Activated CD4-positive, alpha-beta T cell treated with anti-CD3 and anti-CD28 coated beads, Interleukin-10, Interleukin-2, amounts not matched to agents 100 ng/mL and 50 ng/mL, durations not matched to agents 16 hours and 8 hours (primary cell): ENCODE measurements at places on chromosomes 7 and 10.

DNA sequence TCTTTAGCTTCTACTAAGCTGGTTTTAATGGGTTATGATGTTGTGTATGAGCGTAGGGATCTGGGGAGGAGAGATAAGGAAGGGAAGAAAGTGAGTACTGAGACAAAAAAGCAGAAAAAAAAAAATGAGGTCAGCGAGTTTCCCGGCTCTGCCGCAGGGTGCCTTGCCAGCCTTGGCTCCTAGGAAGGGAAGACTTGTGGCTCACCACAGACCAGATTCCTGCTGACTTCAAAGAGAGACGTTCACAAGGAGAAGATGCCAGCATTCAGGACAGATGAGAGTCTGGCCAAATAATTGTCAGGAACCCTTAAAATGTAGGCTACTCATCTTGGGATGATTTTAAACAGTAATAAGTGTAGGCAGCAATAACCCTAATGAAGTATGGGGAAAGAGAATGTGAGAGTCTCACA is 11.4 kb upstream of the FAS start:
- DNase-seq: no peak

DNA sequence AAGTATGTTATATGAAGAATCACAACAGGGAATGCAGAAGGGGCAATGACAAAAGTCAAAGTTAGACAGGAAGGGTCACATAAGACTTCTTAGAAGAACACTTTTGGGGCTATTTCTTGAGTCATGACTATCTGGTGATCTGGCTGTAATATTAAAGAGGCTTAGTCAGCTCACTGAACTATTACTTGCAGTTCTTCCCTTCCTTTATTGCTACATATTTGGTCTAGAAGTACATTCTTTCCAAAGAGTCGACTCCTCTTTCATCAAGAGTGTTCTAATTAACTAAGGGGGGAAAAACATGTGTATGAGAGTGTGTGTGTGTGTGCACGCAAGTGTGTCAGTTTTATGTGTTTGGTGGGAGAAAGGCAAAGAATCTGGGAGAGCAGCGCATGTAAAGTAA is 247.3 kb upstream of the LRRTM3 start:
- no peak for DNase-seq

GRCh38 chr7:24911213-24911603 is 68.8 kb downstream of the OSBPL3 start:
- peak; percentile 73 for DNase-seq

DNA sequence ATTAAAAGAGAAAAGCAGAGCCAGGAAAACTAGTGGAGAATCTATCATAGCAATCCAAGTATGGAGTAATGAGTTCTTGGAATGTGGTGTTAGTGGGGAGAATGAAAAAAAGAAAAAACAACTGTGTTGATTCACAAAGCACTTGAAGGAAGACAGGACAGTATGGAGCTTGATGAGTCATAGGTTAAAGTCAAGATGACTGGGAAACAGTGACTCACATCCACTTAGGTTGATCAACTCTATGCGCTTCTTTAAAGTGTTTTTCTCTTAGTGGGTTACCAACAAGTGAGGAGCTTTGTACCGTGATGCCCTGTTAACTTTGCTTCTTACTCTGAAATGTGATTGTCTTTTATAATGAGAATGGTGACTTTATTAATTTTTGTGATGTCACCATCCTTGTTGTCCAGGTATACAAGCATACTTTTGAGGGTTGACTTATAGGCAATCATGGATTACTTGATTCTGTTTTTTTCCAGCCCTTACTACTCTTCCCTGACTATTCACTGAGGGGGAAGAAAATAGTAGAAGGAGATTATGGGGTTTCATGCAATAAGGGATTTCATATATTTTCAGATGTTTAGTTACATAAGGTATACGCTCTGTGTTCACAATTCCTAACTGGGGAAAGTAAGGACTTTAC is 32.1 kb upstream of the MDFIC start:
- DNase-seq: peak; percentile 86

DNA sequence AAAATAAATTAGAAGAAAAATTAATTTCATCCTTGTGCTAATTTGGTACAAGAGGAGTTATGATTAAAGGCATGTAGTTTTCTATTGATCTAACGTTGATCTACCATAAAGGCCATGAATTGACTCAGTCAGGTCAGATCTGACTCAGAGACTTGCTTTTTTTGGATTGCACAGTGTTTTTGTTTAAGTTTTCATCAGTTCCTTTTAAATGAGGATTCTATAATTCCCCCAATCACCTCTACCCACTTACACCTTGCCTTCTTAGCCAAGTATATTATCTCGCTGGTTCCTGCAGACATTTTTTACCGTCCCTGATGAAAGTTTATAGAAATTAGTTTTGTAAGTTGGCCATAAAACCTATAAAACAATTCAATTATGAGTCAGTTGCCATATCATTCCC is 132.4 kb upstream of the PALS2 start:
- peak; percentile 73 for DNase-seq

GRCh38 chr10:62934258-62934657 is 118.1 kb upstream of the EGR2 start:
- no peak for DNase-seq

DNA sequence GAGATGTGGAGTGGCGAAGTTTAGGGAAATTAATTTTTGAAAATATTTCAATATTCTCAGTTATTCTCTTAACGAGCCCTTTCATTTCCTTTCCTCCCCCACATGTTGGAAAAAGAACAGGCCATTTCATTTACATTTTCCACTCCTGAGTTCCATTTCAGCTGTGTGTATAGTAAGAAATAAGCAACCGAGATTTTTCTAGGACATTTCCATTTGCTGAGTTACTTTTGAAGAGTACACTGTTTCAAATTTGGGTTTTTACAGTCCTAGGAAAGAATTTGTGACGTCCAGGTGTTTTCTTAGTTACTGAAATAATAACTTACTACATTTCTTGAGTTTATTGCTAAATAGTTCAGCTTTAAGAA is 1.2 kb downstream of the SEPTIN7 start:
- peak; percentile 11 for DNase-seq

DNA sequence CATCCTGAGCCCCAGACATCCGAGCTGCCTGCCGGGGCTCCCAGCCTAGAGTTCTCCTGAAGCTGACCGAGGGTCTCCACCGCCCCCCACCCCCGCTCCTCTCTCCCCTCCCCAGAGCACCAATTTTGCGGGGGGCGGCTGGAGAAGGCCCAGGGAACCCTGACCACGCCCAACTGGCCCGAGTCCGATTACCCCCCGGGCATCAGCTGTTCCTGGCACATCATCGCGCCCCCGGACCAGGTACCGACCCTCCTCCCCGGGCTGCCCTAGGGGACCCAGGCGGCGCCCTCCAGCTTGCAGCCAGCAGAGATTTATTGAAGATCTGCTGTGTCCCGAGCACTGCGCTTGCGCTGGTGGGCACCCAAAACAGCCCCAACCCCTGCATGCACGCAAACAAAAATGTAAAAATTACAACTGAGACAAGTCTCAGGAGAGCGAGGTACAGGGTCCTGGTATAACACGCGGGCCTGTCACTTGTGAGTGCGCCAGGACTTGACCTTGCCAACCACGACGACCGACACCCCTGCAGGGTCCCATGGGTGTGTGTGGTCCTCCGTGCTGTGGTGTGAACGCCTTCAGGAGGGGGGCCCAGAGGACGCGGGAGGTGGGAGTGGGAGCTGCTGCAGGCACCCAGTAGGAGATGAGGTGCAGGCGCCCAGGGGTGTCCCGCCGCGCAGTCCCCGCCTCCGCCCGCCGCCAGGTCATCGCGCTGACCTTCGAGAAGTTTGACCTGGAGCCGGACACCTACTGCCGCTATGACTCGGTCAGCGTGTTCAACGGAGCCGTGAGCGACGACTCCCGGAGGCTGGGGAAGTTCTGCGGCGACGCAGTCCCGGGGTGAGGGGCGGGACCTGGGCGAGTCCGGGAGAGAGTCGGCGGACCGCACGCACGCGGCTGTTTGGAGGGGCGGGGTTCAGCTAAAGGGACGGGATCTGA is 3.1 kb downstream of the PCOLCE start:
- DNase-seq: peak; percentile 43

DNA sequence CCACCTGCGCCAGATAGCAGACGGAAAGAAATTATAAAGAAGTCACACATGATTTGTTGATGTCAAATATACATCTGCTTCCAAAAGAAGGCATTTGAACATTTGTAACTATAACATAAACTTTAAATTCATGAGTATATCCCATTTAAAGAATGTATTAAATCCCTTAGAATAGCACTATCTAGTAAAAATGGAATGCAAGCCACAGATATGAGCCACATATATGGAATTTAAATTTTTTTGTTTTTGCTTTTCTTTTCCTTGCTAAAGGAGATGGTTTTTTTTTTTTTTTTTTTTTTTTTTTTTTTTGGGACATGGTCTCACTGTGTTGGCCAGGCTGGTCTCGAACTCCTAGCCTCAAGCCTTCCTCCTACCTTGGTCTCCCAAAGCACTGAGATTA is 730.8 kb downstream of the PHTF2 start:
- DNase-seq: no peak

- DNase-seq: no peak
These were observed 316.5 kb upstream of the ADARB2 start for GRCh38 chr10:2053805-2054204.

GRCh38 chr10:17116193-17116592 is 13.4 kb downstream of the CUBN start:
- no peak for DNase-seq

- DNase-seq: no peak
These were observed 319.2 kb downstream of the CDC14C start for GRCh38 chr7:49243521-49243920.

- DNase-seq: no peak
These were observed 44.6 kb downstream of the RASGEF1A start for GRCh38 chr10:43222210-43222720.

GRCh38 chr7:158676171-158676840 is 28.3 kb downstream of the NCAPG2 start:
- no peak for DNase-seq

- no peak for DNase-seq
These were observed 17.6 kb upstream of the DLX6 start for GRCh38 chr7:96987719-96988118.

- DNase-seq: no peak
These were observed 236.9 kb downstream of the REEP3 start for GRCh38 chr10:63758080-63758479.

DNA sequence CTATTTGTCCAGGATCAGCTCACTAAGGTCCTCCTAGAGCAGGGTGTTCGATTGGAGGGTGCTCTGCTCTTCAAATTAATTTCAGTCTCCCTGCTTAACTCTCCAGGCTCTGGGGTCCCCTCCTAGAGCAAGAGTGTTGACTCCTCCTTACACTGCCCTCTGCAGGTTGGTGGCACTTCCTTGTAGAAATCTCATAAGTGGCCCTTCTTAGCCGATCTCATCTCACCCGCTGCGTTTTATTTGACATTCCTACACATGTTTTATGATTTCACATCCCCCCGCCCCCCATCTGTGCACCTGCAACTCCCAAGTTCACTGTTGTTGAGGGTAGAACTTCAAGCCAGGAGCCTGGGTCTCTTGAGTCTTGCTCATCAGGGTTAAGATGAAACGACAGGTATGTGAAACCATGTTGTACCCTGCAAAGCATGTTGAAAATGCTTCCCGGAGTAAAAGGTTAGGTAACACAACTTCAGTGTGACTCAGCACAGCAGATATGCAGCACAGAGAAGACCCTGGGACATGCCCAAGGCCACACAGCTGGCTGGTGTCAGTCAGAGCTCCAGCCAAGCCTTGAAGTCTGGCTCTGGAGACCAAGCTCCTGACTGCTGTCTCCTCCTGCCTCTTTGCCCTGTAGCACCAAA is 171.2 kb downstream of the PRKAG2 start:
- peak; percentile 23 for DNase-seq

GRCh38 chr7:44348851-44349781 is 23.7 kb upstream of the CAMK2B start:
- DNase-seq: no peak

- no peak for DNase-seq
These were observed 90.4 kb downstream of the TAF3 start for GRCh38 chr10:7908541-7909210.

DNA sequence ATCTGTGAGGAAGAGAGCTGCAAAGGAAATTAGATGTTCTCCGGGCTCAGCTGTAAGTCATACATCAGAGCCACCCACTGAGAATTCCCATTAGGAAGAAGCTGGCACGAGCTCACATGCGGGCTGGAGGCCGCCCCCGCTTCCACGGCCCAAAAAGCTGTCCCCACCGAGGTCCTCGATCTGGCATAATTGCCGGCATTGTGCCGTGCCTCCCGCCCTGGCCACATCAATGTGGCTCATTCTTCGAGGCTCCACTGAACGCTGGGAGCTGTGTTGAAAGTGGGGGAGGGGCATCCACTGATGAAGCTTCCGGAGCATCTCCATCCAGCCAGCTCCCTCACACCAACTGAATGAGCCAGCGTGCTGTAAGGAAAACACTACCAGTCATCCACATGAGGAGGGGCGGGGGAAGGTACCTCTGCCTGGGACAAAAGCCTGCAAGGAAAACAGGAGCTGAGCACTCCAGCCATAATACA is 173.1 kb downstream of the PTPRN2 start:
- no peak for DNase-seq

- DNase-seq: no peak
These were observed 101.4 kb upstream of the GLI3 start for GRCh38 chr7:42338231-42338915.

GRCh38 chr10:88108115-88108610 is 244.7 kb downstream of the PTEN start:
- peak; percentile 10 for DNase-seq

GRCh38 chr10:124709861-124710260 is 34.3 kb downstream of the FAM53B start:
- DNase-seq: no peak

- peak; percentile 27 for DNase-seq
These were observed 52.3 kb downstream of the HECW1 start for GRCh38 chr7:43164757-43165156.

DNA sequence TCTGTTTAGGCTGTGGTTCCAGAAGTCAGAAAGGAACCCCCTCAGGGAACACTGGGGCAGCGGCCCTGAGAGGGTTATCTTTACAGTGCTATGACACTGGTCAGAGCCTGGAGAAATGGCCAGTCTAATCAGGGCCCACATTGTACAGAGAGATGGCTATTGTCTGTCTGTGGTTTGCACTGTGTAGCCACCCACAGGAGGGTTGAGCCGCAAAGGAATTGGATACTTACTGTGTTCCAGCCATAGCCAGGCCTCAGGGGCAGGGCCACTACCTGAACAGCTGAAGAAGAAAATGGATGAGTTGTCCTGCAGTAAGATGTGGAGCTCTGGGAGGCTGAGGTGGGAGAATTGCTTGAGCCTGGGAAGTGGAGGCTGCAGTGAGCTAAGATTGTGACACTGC is 47.5 kb upstream of the PODXL start:
- DNase-seq: no peak

DNA sequence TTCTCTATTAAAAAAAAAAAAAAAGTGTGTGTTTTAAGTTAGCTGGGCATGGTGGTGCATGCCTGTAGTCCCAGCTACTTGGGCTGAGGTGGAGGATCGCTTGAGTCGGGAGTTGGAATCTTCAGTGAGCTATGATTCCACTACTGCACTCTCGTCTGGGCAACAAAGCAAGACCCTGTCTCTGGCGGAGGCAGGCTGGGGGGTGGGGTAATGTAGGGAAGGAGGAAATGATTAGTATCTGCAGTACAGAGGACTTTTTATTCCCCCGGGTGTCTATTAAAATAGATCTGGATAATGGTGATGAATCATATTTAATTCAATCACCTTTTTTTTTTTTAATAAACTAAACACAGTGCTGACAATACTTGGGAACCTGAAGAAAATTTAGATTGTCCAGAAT is 6.5 kb downstream of the CBX3 start:
- DNase-seq: no peak

- no peak for DNase-seq
These were observed 41.0 kb upstream of the ELMO1 start for GRCh38 chr7:37489703-37490102.
